ENCODE measurements at places on chromosomes 11 and 22.

- H3K4me3 ChIP-seq, result no peak overlapping the region
- H3K27me3 ChIP-seq, result peaks cover 3% of the 10 kb centered on the region
- H3K4me1 ChIP-seq, result no peaks in the 10 kb centered on the region
- DNase-seq, result no peak
- H3K27ac ChIP-seq, result no peak overlapping the region
Observed at GRCh38 chr22:50102946-50103345, 13.1 kb downstream of the MOV10L1 start.

DNA sequence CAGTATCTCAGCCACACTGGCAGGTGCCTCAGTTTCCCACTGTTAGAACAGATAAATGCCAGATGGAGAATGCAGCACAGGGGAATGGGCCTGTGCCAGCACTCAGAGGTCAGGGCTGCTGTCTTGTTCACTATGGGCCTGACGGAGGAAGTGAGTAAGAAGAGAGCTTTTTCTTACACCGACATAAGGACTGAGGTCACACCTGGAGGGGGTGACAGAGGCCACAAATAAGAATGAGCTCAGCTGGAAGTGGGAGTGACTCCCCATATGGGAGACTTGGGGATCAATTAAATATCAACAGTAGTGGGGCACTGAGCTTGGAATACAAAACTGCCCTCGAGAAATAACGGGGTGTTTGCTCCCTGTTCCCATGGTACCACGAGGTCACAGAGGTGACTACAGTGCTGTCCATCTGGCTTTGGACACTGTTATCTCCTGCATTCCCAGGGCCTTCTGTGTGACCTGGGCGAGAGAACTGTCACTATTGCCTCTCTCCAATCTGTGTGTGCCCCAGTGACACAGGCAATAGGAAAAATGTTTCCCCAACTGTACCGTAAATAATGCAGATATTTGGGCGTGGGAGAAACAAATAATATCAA is 94.1 kb upstream of the NNMT start:
- H3K27me3 ChIP-seq, result peaks cover 8% of the 10 kb centered on the region
- DNase-seq, result no peak
- no peaks in the 10 kb centered on the region for H3K36me3 ChIP-seq
- no peak overlapping the region for H3K27ac ChIP-seq

DNA sequence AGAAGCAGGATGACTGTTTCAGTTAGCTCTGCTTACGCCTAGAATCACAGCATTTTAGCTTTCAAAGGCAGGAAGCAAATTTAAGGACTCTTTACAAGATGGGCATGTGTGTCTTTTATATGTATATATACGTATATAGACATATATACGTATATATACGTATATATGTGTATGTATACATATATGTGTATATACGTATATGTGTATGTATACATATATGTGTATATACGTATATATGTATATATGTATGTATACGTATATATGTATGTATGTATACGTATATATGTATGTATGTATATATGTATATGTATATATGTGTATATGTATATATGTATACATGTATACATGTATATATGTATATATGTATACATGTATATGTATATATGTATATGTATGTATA is 111.1 kb downstream of the FBXO7 start:
- no peaks in the 10 kb centered on the region for H3K4me1 ChIP-seq
- H3K4me3 ChIP-seq, result no peak overlapping the region
- no peak overlapping the region for H3K27ac ChIP-seq
- no peaks in the 10 kb centered on the region for H3K27me3 ChIP-seq

DNA sequence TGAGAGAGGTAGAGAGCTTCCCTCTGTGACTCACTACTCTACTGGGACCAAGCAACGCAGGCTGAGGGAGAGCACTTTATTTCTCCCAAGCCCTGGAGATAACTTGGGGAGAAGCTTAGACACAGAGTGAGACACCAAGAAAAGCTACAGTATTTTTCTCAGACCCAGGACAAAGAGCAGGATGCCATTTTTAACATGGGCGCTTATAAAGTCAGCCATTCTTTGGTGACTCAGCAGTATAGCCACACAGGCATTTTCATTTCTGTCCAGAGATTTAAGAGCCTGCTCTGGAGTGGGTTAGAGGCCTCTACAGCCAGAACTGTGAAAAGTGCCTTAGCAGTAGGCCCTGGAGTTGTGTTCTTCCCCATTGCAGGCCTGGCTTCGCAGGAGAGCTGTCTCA is 55.0 kb upstream of the GLYAT start:
- H3K27me3 ChIP-seq, result no peaks in the 10 kb centered on the region
- no peak overlapping the region for H3K27ac ChIP-seq
- H3K4me1 ChIP-seq, result no peaks in the 10 kb centered on the region
- no peak for DNase-seq
- no peaks in the 10 kb centered on the region for H3K36me3 ChIP-seq

- peak overlapping the region; percentile 88 for H3K4me3 ChIP-seq
- peaks cover 48% of the 10 kb centered on the region for H3K4me1 ChIP-seq
- H3K27me3 ChIP-seq, result no peaks in the 10 kb centered on the region
- H3K36me3 ChIP-seq, result peaks cover 53% of the 10 kb centered on the region
Observed at GRCh38 chr11:9574622-9575259, 1.3 kb downstream of the WEE1 start.

GRCh38 chr22:46931881-46932280 is 169.4 kb downstream of the TBC1D22A start:
- no peak overlapping the region for H3K4me3 ChIP-seq
- no peak overlapping the region for H3K27ac ChIP-seq
- no peak for DNase-seq
- H3K27me3 ChIP-seq, result no peaks in the 10 kb centered on the region
- H3K4me1 ChIP-seq, result no peaks in the 10 kb centered on the region
- H3K36me3 ChIP-seq, result peaks cover 5% of the 10 kb centered on the region

GRCh38 chr11:122656073-122656630 is 630 bp downstream of the UBASH3B start:
- peak; percentile 57 for DNase-seq
- H3K36me3 ChIP-seq, result peaks cover 26% of the 10 kb centered on the region
- no peaks in the 10 kb centered on the region for H3K27me3 ChIP-seq
- peak overlapping the region; percentile 94 for H3K27ac ChIP-seq
